ENCODE measurements at places on chromosomes 7 and 10.

DNA sequence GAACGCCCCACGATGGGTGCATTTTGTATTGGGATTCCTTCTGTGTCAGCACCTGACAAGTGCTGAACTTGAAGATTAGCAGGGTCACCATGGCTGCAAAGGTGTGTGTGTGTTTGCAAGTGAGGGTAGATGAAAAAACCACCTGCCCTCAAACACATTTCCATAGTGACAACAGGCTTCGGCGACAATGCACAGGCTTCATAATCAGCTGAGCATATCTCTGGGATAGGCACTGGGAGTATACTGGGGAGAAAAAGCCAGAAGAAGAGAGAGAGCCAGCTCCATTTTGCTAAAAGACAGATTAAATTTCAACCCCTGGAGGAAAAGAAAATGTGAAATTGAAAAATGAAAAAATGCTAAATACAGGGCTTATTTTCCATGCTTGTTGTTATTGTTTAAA is 656.1 kb downstream of the INHBA start:
- no peak for DNase-seq

GRCh38 chr7:103297837-103298179 is 573 bp downstream of the PMPCB start:
- no peak for DNase-seq

DNA sequence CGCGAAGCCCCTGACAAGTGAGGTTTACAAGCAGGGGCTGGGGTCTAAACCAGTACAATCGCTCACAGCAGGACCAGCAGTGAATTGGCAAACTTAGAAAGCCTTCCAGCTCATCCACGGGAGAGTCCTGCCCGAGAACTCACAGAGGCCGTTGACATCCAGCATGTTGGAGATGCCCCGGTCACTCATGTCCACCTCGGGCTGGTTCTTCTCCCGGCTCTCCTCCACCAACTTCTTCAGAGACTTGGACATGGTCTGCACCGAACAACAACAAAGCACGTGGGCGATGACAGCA is 447 bp downstream of the RSU1 start:
- DNase-seq, result no peak

GRCh38 chr7:23373151-23374004 is 74.2 kb downstream of the MALSU1 start:
- DNase-seq, result no peak

DNA sequence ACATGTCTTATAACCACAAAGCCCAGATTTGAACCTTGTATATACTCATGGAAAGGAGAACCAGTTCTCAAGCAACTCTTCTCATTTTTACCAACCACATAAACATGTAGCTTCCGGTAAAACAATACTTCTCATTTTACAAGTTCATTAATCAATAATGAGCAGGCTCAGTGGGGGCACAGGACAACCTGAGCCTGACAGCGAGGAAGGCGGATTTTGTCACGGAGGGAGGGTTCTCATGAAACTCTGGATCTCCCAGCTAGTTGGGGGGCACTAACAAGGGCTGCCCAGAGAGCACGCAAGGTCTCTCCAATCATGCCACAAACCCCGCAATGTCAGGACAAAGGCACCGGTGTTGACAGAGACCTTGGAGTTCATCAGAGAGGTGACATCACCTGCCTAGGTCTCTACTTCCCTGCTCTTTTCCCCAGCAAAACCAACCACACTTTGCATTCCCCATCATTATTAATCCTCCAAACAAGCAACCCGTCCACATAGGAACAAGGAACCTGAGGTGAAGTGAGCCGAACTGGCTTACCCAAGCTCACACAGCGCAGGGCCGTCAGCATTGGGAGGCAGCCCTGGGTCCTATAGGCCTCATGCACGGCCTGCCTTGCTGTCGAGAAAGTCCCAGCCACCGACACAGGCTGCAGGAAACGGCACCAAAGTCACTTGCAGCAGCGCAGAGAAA is 192.1 kb upstream of the KLF14 start:
- no peak for DNase-seq
